ENCODE measurements at places on chromosomes 13 and 19.

- DNase-seq, result no peak
Observed at GRCh38 chr19:23996549-23996948, 81.9 kb downstream of the ZNF726 start.

- no peak for DNase-seq
Observed at GRCh38 chr19:4174895-4175668, 7.3 kb downstream of the SIRT6 start.

- DNase-seq, result no peak
Observed at GRCh38 chr13:99702687-99703319, 201.5 kb downstream of the TM9SF2 start.

DNA sequence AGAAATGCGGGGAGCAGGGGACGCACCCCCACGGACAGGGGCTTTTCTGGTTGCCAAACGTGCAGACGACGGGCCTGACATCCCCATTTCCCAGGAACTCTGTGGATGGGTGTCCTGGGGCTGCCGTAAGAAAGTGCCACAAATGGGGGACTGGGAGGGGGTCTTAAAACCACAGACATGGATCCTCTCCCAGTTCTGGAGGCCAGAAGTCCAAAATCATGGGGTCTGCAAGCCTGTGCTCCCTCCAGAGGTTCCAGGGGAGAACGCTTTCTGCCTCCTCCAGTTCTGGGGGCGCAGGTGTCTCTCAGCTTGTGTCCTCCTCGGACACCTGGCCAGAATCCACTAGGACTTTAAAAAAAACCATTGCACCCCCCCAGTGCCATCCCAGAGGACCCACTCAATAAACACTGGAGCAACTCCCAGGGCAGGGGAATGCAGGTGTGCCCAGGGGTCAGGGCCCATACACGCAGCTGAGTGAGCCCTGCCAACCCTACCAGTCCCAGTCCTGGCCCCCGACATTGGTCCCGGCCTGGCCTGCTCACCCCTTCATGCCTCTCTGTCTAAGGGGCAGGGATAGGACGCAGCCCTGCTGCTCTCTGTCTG is 103.9 kb downstream of the GADD45B start:
- no peak for DNase-seq

- DNase-seq, result no peak
Observed at GRCh38 chr13:74769333-74769732, 635.1 kb upstream of the KLF12 start.

DNA sequence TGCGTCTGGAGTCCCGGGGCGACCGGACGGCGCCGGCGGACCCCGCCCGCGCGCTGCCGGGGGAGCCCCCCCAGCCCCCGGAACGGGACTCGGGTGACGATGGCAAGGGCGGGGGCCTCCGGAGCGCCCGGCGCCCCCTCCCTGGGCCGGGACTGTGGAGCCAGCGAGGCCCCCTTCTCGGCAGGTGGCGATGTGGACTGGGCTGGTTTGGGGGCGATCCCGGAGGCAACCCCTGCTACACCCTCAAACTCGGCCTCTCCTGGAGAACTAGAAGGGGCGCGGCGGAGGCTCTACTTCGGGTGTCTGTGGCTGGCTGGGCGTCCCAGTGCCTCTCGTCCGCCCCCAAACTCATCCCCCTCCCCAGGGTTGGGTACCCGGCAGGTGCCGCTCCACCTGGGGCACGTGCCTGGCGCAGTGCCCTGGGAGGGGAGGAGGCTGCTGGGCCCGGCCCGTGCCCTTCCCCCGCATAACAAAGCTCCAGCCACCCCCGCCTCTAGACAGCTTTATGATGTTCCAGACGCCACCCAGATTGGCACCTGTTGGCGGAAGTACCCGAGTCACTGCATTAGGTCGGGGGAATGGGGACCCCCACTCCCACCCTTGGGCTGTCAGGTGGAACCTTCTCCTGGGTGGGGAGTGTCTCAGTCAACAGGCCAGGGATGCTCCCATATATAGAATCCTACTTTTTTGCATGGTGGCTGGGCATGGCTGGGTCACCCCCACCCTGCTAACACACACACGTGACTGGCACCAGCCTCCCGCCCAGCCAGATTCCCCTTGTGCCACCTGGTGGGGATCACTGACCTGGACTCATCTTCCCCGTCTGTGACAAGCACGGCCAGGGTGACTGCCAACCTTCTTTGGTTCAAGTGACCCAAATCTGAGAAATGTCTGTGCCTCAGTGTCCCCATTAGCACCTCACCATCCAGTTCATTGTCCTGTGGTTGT is 722 bp downstream of the PKN1 start:
- DNase-seq, result peak; percentile 27

- DNase-seq, result no peak
Observed at GRCh38 chr13:36258831-36259230, 38.8 kb downstream of the CCDC169 start.

All from NCI-H526 treated with DMSO at 0.1 percent for 48 hours (cell line).